Hypothalamus (tissue), 51 donors: ENCODE measurements at places on chromosomes 2 and 18.

DNA sequence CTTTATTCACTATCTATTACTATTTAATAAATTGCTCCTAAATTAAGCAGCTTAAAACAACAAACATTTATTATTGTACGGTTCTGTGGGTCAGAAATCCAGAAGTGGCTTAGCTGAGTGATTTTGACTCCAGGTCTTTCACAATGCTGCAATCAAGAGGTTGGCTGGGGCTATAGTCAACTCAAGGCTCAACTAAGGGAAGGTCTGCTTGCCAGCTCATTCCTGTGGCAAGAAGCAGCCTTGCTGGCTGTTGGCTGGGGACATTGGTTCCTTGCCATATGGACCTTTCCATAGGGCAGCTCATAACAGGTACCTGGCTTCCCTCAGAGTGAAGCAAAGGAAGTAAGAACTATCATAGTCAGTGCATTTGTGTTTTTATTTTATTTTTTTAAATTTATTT, 5.0 kb upstream of the MRPL19 start:
- no peak for DNase-seq

- no peak for DNase-seq
Observed at GRCh38 chr2:52976143-52976949, 791.3 kb upstream of the CHAC2 start.

DNA sequence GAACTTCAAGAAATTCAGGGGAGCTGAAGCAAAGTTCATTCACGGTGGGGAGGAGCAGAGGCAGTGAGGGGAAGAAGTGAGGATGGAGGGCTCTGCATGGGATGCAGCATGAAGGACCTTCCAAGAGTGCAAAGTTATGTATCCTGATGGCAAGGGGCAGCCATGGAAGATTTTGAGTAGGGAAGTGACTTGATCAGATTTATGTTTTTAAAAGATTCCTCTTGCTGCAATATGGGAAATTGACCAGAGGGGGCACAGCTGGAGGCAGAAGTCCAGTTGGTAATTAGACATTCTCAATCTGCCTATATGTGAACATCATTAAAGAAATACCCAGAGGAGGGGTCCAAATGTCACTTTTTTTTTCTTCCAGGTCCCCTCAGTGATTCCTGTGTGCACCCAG, 21.5 kb upstream of the ANXA4 start:
- DNase-seq: no peak

DNA sequence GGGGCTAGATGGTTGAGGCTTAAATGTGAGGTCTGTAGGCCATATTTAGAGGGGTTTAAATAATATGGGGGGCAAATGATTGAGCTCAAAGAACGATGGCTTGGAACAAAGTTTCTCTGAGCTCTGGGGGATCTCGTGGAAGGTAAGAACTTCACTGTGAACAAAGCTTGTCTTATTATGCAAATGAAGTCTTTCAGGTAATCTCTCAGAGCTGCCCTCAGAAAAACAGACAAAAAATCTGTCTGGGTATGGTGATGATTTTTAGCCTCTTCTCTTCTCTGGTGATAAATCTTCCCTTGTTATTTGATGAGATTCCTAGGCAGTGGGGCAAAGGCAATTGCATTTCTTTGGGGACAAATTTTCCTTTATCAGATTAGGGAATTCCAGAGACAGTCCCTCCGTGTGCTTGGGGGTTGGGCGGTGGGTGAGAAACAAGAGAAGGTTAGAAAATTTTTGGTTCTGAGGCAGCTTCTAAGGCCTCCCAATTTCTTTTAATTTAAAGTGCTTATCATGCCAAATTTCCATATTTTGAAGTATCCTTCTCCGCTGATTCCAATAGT, 760.4 kb downstream of the TSN start:
- no peak for DNase-seq

GRCh38 chr2:71306762-71307161, 24.8 kb upstream of the ZNF638 start:
- DNase-seq: no peak

- DNase-seq: no peak
Observed at GRCh38 chr18:62521082-62521481, 1.7 kb upstream of the ZCCHC2 start.

- DNase-seq: no peak
Observed at GRCh38 chr2:64326578-64327050, 127.3 kb upstream of the LGALSL start.

DNA sequence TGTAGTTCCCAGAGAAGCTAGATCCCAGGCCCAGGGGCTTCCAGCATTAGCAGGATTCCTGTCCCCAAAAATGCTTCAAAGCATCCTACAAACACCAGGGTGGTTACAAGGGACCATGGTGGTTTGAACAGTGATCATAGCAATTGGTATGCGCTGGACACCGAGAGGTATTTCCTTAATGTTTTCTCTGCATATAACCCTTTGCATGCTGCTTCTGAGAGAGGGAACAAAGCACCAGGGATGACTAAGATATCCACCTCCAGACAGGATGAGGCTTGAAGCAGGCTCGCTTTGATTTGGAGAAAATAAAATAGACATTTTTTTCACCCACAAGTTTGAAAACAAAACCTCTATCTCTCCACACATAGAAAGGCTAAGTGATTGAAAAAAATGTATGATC, 50.5 kb upstream of the TSPYL6 start:
- no peak for DNase-seq

GRCh38 chr2:70523996-70524965, 29.3 kb downstream of the TGFA start:
- no peak for DNase-seq

GRCh38 chr2:107801498-107801897, 25.2 kb upstream of the RGPD4 start:
- no peak for DNase-seq

- no peak for DNase-seq
Observed at GRCh38 chr2:232097758-232098157, 136.2 kb downstream of the DIS3L2 start.

DNA sequence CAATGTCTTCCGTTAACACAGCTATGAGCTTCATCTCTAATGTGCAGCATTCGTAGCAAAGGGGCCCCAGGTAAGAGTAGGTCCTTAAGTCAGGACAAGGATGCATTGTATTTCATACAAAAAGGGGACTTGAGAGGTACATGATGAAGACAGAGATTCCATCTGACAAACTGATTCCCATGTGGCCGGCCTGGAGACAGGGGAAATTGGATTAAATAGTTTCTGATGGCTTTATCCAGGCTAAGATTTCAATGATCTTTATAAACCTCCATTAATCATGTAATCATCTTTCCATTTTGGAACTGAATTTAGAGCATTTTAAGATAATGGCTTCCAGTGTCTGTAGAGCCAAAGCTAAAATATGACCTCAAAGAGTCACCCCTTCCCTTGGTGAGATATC, 111.3 kb downstream of the NCKAP5 start:
- no peak for DNase-seq

GRCh38 chr2:37987098-37987775, 62.1 kb downstream of the RMDN2 start:
- no peak for DNase-seq

GRCh38 chr2:120400551-120400950, 54.6 kb downstream of the INHBB start:
- DNase-seq: no peak

GRCh38 chr2:223856021-223856420, 18.6 kb upstream of the AP1S3 start:
- no peak for DNase-seq

- no peak for DNase-seq
Observed at GRCh38 chr2:191657977-191658376, 20.0 kb upstream of the NABP1 start.

GRCh38 chr2:97730245-97730644, 16.9 kb downstream of the ZAP70 start:
- no peak for DNase-seq

DNA sequence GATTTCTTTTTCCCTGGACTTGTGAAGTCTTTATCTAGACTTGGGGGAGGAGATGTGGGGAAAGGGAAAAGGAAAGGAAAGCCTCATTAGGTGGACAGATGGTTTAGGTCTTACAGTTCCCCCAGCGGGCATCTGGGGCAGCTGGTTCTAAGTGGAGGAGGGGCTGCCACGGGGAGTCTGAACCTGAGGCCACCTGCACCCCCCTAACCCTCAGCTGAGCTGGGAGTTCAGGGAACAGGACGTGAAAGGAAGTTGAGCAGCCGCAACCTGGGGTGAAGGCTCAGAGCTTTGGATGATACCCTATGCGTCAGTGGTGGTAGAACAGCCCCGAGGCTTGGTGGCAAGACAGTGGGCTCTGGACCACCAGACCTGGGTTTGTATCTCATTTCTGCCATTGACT, 26.8 kb downstream of the ITM2C start:
- DNase-seq: no peak

DNA sequence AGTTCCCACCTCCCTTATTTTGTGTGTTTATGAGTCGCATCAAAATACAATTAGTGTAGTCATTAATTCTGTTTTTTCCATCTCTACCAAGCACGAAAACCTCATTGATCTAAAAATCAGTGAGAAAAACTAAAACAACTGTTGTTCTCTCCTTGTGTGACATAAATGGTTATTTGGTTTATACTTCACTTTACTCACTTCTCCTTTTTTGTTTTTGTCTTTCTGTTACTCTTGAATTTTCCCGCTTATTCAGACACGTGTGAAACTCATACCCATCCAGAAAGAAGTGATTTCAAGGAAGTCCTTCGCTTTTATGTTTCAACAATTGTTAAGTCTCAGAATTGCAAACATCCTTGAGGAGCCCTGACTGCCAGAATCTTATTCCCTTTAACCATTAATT, 121.6 kb downstream of the EML6 start:
- no peak for DNase-seq

- no peak for DNase-seq
Observed at GRCh38 chr2:143382573-143382972, 253.4 kb downstream of the ARHGAP15 start.

DNA sequence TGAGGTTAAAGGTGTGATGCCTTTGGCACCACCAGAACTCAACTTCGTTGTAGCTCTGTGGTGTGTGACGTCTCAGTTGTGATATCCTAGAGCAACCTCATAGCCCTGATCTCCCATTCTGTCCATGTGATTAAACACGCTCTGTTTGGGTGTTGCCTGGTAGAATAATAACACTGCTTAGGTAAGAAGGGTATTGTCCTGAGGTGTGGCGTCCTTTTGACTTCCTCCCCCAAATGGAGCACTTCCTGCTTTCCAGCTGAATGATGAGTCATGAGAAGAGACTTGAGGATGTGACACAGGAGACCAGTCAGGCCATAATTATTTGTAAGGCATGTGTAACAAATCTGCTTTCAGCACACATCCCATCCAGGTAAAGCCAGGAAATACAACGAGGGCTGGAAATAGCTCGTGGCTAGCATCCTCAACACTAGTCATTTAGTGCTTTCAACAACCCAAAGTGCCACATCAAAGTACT, 100.7 kb downstream of the RAPGEF4 start:
- no peak for DNase-seq

DNA sequence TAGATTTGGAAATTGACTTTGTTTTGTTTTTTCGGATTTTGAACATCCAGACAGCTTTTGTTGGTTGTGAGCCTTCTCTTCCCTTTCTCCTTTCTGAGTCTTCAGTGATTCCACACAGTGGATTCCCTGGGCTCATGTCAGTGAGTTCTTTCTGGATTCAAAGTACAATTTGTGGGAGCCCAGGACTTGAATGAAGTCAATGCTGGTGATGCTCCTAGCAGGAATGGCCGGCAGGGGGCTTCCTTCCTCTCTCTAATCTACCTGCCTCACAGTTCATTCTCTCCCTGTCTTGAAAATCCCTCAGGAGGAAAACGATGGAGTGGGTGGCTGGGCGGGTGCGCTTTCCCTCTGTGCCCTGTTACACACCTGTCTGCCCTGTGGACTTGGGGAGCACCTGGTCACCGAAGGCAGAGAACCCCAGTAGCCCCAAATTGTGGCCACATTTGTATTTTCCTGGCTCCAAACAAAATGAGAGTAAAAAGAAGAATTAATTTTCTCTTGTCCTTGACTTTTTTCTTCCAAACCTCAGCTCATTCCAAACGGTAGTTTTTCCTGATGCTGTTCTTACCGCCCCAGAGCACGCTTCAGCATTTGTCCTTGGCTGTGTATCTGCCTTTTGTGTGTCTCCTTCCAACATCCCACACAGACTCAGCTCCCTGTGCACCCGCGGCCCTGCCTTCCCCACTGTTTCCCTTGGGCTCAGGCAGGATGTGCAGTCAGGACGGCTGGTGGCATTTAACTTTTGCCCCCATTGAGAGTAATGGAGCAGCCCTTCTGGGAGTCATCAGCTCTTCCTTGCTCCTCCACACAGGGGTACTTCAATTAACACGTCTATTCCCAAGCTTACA, 86.6 kb downstream of the MARCO start:
- DNase-seq: no peak

DNA sequence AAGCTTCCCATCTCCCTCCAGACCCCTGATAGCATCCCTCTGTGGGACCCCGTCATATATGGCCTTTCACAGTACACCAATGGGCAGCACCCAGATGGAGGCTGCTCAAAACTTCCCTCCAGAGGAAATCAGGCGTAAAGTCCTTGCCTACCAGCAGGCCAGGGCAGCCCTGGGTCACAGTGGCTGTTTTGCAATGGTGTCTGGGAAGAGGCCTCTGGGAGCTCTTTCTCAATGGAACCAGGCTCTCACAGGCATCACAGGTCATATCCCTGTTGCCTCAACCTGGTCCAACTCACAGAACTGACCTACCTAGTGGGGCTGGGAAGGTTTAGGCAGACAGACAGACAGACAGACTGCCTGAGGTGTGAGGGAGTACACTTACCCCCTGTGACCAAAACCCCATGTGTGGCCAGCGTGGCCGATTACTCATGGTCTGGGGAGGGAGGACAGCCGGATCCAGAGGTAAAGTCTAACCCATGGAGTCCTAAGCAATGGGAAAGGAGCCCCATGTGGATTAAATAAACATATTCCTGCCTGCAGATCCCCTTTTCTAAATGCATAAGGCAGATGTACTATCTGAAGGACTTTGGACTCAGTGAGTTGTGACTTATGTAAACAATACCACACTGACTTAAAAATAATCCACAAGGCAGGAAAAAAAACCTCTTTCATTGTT, 58.2 kb downstream of the BCL2L11 start:
- no peak for DNase-seq

DNA sequence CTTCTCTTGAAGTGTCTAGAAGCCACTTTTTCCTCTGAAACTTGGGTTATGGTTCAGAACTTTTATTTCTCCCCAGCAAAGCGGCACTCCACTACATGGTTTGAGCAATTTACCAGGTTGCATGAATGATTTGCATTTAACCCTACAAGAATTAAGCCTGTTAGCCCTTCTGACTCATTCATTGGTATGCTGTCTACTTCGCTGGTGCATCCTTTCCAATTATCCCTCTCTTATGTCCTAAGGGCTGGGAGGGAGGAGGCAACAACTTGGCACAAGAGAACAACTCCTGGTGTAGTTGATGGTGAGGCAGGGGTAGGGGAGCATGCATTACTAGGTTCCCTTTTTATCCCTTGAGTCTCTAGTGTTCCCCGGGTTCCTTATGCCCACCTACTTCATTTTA, 293.4 kb upstream of the MEX3C start:
- DNase-seq: no peak
